Activated T-cell treated with anti-CD3 and anti-CD28 coated beads for 4 hours (primary cell): ENCODE measurements at places on chromosomes 6 and 20.
A peak's percentile ranks its signal among the peaks of the same experiment; 100 is the strongest.

GRCh38 chr6:41571021-41571780 is 25.0 kb downstream of the FOXP4 start:
- no peak for DNase-seq

- DNase-seq: no peak
These were observed 20.5 kb downstream of the BPIFA2 start for GRCh38 chr20:33188421-33188820.

GRCh38 chr20:58630063-58630462 is 21.0 kb upstream of the STX16 start:
- no peak for DNase-seq

DNA sequence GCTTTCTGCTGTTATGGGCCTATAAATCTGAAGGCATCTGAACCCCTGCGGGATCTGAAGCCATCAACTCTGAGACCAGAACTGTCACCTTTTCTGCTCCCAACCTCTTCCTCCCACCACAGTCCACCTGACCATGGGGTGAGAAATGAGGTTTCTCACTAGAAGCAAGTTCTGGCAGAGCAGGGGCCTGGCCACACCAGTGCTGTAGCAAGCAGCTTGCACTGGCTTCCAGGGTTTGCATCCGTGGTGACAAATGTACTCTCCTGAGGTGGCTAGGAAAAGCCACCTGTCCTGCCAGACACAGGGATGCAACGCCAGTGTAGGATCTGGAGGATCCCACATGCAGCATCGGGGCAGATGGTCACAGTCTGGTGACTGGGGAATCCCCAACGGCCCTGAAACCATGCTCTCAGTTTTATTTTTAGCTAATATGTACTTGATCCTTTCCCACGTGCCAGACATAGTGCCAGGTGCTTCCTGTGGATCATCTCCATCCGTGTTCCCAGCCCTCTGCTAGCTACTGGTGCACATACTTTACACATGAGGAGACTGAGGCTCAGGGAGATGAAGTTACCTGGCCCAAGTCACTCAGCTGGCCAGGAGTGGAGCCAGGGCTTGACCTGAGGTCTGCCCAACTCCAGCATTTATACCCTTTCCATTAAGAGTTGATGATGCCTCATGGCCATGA is 122.1 kb upstream of the SPACA1 start:
- DNase-seq: no peak

DNA sequence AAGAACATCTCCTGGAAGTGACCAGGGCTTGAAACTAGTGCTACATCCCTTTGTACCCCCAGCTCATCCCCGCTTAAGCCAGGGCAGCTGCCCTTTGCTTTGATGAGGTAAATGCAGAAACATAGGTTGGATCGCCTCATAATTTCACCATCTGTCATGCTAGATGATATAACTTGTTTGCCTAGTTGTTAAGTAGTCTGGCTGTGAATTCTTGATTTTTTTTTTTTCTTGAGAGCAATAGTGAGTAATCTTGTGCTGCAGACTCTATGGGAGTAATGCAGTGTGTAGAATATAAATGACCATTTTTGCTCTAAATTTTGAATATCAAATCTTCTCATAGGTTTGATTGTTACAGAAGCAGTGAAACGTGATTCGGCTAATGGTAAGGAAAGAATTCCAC is 4.1 kb downstream of the TRDN start:
- no peak for DNase-seq

DNA sequence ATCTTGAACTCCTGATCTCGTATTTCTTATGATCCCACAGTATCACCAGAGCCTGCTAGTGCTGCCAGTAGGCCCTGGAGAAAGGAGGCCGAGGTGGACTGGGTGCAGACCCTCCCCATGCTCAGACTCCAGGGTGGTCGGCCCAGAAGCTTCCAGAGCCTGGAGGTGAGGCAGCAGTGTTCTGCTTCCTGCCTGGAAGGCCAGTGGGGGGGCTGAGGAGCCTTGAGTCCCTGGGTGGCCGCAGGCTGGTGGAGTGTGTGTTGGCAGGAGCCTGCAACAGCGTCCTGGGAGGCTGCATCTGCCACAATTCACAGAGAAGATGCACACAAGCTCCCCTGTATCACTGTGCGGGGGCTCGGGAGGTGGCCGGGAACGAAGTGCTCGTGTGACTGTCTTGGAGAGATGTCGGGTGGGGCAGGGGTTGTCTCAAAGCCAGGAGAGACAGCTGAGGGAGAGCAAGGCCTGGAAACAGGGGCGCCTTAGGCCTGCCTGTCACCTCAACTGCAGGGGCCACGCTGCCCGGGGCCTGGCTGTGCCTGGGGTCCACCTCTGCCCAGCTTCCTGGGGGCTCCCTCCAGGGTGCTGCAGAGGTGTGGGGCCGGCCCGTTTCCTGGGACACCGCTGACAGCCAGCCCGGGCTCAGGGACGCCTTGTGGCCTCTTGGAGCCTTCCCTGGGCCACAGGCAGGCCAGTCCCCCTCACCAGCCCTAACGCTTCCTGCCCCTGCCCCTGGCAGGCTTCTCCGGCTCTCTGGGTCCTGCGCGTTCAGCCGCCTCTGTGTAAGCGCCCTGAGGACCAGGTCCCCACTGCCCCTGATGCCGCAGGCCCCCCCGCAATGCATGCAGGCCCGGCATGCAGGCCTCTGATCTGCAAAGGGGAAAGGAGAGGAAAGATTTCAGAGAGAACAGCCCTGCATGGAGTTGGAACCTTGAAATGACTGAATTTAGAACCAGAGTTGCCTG is 24.2 kb upstream of the MAS1 start:
- DNase-seq: no peak

DNA sequence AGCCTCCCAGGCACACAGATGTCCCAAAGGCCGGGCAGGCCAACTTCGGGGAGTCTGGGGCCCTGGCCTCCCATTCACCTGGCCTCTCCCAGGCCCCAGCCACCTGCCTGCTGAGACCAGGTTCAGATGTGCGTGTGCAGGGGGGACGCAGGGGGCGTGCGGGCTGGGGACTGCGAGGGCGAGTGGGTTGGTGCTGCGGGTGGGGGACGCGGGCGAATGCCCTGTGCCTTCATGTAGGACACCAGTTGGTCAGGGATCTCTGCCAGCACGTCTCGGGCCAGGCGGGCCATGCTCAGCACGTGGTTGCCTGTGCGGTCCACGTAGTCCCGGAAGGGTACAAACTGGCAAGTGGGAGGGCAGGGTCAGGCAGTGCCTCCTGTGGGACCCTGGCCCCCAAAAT is 44.5 kb downstream of the RAB44 start:
- no peak for DNase-seq

DNA sequence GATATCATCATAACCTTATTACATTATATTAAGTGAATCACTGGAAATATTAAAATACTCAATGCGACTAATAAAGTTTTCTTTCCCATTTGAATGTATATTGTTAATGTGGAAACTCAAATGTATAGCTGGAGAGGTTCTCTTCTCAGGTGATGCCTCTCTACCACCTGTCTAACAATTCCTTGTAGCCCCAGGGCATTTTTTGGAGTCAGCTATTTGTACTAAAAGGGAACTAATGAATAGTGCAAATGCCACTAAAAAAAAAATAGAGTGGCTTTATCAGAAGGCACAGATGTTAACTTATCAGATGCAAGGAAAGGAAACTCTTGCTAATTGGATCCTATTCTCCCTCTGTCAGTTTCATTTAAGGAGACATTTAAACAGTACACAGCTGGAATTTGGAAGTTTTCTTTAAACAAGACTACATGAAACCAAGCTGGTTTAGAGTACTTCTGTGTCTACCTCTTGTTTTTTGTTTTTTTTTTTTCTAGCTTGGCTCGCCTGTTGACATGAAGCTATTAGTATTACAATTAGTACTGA is 897.0 kb upstream of the SLC35B3 start:
- DNase-seq: no peak

- DNase-seq: peak; percentile 65
These were observed 37.5 kb upstream of the MRPS18A start for GRCh38 chr6:43724914-43725642.

DNA sequence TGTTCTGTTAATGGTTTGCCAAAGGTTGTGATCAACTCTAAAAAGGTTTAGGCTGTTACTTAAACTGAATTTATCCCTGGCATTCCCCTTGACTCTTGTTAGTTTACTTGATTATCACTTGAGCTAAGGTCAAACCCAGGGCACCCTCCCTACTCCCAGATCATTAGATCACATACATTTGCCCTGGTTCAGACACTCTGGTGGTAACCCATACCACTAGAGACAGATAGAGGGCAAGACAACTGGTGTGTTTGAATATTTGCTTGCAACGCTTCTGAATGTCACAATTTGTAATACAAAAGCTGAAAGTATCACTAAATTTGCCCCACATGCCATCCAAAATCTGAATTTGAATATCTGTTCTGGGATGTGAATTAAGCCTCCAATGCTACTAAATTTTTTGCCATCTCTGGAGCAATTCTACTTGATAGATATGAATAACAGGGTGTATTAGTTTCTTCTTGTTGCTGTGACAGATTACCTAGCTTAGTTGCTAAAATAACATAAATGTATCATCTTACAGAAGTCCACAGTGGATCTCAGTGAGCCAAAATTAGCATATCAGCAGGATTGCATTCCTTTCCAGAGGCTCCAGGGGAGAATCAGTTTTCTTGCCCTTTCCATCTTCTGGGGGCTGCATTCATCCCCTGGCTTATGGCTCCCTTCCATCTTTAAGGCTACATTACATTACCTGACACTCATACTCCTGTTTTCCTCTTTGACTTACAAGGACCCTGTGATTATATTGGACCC is 45.4 kb downstream of the FIG4 start:
- no peak for DNase-seq

DNA sequence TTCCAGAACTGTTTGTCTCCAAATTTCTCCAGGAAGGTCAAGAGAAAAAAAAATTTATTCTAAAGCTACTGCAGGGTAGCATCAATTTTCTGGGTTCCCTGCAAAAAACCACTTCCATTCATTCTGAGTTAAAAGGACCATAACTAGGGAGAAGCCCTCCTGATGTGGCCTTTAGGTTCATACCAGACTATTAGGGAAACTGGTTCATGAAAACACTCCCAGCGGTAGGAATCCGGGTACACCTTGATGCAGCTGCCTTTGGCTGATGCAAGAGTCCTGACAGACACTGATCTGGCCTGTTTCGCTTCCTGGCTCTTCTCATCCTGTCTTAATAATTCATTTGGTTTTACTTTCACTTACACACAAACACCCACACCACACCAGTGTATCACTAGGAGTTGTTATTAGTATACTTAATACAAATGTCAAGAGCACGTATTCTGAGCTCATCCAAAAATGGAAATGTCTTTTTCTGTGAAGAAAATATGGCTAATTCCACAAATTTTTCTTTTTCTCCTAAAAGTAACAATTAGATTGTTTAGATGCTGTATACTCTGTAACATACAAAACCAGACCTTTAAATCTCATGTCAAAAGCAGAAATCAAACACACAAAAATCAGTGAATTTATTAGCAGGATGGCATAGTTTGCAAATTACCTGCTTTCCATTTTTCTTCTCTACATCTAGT is 38.4 kb upstream of the ARHGAP18 start:
- peak; percentile 44 for DNase-seq

DNA sequence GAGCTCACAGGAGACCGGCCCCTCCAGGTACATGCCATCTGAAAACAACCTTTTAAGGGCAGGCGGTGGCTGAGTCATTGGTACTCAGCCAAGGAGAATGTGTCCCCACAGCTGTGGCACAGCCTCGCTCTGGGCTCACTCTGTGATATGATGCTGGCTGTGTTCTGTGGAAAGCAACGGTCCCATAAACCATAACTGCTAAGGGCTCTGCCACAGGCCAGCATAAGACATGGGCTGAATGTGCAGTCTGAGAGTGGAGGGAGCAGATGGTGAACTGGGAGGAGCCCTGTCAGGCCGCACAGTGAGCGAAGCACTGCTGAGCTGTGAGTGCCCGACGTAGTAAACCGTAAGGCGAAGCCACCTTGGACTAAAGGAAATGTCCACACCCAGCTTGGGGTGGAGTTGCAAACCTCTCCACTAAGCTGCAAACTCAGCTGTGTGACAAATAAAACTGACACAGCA is 375.8 kb downstream of the THBS2 start:
- no peak for DNase-seq

- DNase-seq: no peak
These were observed 14.1 kb upstream of the HCK start for GRCh38 chr20:32037929-32038328.

GRCh38 chr6:13336553-13336952 is 8.2 kb upstream of the TBC1D7 start:
- peak; percentile 83 for DNase-seq

DNA sequence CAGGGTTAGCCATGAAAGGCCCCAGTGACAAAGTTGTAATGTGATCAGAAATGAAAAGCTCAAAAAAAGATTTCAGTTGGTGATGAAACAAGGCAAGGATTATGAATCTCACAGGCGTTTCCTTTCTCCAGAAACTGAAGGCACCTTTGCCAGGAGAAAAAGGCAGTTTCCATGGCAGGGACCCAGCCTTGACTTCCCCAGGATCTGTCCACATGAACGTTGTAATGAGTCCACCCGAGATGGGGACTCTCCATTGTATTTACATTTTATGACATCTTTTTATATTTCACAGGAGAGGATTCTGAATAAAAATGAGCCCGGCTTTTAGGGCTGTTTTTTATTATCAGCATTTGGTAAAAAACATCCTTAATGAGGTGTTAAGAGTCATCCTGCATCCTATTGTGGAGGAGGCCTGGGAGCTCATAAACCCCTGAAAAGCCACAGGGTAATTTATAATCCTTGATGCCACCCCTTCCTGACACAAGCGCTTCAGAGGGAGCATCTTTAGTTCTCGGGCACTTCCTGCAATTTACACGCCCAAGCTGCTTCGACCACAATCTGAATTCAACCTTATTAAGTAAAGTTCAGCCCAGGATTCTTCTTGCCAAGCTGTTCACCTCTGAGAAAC is 74.1 kb upstream of the SALL4 start:
- DNase-seq: no peak

DNA sequence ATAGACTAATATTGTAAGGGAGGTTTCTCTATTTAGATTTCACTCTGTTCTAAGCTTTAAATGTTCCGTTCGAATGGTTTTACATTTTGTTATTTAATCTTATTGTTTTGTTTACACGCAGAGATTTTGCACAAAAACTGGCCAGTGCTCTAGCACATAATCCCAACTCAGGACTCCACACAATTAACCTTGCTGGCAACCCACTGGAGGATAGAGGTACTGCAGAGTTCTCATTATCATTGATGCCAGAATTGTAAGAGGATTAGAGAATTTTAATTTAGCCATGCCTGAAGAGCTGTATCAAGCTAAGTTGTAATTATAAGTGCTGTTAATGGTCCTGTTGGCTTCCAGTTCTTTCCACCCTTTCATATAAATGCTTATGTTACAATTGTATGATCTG is 179.7 kb upstream of the SCGN start:
- DNase-seq: no peak

DNA sequence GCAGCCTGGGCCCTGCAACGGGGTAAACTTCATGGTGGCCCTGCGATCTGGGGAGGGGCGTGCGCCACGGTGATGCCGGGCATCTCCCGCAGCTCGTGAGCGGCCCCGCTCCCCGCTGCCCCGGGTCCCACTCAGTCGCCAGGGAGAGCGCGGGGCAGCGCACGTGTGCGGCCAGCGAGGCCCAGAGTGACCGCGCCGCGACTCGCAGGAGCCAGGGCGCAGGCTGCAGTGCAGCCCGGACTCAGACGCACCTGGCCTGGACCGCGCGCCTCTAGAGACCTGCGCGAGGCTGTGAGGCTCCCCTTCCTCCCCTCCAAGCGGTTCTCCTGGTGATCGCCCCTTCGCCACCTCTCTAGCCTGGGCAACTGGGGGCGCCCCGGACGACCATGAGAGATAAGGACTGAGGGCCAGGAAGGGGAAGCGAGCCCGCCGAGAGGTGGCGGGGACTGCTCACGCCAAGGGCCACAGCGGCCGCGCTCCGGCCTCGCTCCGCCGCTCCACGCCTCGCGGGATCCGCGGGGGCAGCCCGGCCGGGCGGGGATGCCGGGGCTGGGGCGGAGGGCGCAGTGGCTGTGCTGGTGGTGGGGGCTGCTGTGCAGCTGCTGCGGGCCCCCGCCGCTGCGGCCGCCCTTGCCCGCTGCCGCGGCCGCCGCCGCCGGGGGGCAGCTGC is 652 bp downstream of the BMP6 start:
- no peak for DNase-seq
